ENCODE measurements at places on chromosomes 7 and 10.

DNA sequence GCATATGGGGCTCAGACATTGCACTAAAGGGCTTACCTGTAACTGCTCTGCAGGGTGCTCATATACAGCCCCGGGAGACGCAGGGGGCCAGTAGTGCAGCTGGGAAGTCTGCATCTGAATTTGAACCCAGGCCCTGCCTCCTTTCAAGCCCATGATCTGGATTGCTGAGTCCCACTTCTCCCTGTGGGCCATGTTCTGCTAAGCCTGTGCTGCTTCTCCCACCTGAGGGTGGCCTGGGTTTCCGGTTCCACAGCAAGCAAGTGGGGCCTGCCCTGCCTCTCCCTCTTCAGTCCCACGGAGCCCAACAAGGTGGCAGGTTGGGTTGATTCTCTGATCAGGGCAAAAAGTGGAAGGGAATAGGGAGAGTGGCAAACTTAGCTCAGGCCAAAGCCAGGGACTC, 56.6 kb upstream of the GDF10 start:
- no peak for DNase-seq

DNA sequence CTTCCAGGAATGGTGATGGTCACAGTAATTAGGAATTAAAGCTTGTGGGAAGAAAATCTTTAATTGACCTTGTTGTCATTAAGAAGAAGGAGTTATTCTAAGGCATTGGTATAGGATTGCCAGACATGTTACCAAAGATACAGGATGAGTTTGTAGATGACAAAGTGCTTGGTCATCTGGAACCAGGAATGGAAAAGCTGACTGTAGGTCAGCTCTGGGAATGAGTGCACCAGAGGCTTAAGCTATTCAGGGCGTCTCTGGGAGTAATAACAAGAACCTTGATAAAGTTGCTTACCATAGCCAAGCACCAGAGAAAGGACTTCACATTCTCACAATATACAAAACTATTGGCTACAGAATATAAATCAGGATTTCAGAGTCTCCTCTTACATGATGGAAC, 89.0 kb downstream of the PHTF2 start:
- peak; percentile 87 for DNase-seq

DNA sequence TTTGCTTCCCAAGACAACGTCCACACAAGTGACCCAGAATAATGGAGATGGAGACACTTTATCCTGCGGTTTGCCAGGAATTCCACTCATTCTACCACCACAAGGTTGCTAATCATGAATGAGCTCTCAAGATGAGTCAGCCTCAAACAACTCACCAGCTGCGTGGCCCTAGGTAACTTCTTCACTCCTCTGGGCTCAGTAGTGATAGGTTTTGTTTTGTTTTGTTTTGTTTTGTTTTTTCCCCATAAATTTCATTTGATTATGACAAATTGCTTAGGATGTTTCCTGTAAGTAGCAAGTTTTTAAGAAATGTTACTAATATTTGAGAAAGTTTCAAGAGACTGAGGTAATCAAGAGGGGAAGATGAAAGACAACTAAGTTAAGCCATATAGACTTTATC, 286.8 kb downstream of the PARD3 start:
- DNase-seq, result peak; percentile 92

DNA sequence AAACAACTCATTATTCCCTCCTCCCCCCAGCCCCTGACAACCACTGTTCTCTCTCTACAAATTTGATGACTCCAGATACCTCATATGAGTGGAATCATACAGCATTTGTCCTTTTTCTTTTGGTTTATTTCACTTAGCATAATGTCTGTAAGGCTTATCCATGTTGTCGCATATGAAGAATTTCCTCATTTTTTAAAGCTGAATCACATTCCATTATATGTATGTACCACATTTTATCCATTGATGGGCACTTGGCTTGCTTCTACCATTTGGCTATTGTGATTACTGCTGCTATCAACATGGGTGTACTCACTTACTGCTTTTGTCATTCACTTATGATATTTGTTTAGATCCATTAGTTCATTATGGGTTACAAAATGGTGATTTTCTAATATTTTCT, 112.8 kb downstream of the BUB3 start:
- peak; percentile 17 for DNase-seq

GRCh38 chr10:5897504-5897903, 7.5 kb downstream of the FBH1 start:
- DNase-seq, result no peak

DNA sequence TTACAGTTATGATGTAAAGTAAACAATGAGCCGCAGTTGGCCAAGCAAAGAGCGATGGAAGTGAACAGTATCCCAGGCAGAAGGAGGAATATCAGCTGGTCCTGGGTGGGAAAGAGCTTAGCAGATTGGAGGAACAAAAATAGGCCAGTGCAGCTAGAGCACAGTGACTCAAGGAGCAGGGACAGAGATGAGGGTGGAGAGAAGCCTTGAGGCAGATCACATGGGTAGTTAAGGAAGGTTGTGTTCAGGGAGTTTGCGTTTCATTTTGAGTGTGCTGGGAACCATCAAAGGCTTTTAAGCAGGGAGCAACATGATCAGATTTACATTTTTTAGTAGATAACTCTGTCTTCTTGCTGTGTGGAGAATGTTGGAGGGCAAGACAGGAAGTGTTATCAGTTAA, 113.6 kb downstream of the OAT start:
- DNase-seq, result no peak

- DNase-seq, result peak; percentile 46
These were observed 43.0 kb downstream of the SCRN1 start for GRCh38 chr7:29946428-29947186.

- peak; percentile 36 for DNase-seq
These were observed 441 bp downstream of the FBH1 start for GRCh38 chr10:5890452-5890915.

- DNase-seq, result no peak
These were observed 127.4 kb upstream of the INHBA start for GRCh38 chr7:41830271-41830670.

DNA sequence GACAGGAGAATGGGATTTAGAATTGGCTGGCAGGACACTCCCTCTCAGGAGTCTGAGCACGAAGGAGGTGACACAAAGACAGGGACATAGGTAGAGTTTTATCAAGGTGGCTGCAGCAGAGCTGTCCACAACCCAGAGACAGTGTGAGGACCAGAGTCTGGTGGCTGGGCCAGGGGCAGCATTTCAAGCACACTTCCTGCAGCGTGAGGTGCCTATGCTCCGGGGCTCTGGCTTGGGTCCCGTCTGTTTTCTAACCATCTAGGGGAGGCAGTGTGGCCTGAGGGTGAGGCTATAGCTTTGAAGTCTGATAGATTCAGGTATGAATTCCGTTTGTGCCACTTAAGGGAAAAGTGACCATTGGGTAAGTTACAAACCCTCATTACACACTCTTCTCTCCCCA, 222.7 kb upstream of the ZMIZ1 start:
- DNase-seq, result no peak

- no peak for DNase-seq
These were observed 9.5 kb downstream of the AKR1E2 start for GRCh38 chr10:4835494-4835918.

- DNase-seq, result no peak
These were observed 76.1 kb upstream of the INSIG1 start for GRCh38 chr7:155221547-155221946.

GRCh38 chr10:63374991-63375390, 90.8 kb downstream of the JMJD1C start:
- peak; percentile 48 for DNase-seq

DNA sequence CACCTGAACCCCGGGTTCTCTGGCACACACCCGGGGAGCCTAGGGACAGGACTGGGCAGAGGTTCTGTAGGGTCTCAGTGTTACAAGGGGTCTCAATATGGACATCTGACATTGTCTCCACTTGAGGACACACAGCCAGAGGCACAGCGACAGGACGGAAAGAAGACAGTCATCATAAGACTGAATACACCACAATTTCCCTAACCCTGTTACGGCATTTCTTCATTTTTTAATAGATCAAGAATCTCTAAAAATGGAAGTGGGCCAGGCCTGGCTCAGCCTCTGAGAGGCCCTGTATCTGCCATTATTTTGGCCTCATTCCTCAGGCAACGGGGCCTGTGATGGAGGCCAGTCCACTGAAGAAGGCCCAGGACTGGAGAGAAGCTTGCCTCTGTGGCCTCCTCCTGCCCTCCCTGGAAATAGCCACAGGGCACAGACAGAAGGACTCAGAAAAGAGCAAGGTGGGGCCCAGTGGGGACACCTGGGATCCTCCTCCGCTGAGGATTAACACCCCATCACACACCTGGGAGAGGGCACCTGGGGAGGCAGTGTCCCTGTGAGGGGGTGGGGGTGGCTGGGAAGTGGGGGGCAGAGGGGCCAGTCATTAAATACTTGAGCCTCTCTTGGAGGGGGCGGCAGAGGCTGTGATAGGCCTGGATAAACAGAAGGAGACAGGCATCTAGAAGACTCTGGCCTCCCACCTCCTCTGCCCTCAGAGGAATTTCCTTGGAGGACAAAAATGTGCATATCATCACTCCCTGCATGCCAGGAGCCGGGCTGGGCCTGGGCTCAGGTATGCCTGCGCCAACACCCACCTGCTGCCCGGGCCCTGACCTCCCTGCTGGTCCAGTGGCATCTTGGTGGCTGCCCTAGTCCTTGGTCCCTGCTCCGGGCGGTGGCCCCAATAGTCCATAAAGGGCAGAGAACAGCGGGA, 8.0 kb downstream of the SPOCK2 start:
- DNase-seq, result no peak

All from fibroblast of mammary gland (primary cell).